Thoracic aorta (tissue), 2 donors: ENCODE measurements at places on chromosomes 16 and 17. TPM values are rescaled to one million over a fixed set of nuclear protein-coding genes. Genes with fewer than 3 reads are reported as not detected.
A peak's percentile ranks its signal among the peaks of the same experiment; 100 is the strongest.

The MMP15 gene
- 2.1 TPM for total RNA-seq

The SPN gene
- 1.1 TPM for total RNA-seq

The C16orf89 gene
- 21.4 TPM for total RNA-seq

The ALDH3A1 gene
- 21.2 TPM for total RNA-seq

The EFCAB5 gene
- not detected for total RNA-seq

DNA sequence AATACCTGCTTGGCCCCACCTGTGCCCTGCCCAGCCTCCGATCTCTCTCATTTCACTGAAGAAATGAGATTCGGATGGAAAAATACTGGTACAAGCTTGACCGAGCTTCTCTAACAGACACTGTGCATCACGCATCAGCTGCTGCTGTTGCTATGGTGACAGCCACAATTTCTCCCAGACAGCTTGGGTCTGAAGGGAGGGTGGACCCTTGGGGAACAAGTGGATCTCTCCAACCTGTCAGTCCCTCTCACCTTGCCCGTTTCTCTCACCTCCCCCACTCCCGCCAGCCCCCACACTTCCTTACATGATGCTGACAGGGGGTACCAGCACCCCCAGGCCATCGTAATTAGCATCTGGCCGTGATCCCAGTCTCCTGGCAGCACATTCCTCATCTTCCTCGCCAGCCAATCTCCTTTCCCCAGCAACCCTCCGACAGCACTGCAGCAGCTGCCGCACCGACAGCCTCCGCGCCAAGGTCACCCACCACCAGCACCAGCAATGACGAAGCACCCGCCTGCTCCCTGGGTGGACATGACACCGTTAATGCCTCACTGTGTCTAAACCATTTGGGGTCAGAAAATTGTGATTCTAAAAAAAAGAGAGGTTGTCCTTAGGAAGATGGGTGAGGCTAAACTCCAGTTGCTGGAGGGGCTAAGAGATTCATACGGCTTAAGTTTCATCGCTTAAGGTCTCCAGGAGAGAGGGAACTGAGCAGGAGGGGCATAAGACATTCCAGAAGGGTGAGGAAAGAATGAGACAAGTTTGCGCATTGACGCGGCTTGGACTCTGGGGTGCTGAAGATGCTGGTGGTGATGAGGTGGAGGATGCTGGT is 58.6 kb upstream of the TNRC6A start:
- peak; percentile 60 for DNase-seq
- H3K4me1 ChIP-seq, result peaks cover 39% of the 10 kb centered on the region
- peak overlapping the region; percentile 39 for H3K4me3 ChIP-seq
- no peaks in the 10 kb centered on the region for H3K27me3 ChIP-seq
- peak overlapping the region; percentile 92 for H3K27ac ChIP-seq

GRCh38 chr16:19884611-19885450 is at the start of gene GPRC5B:
Gene GPRC5B (minus strand): TSS chr16:19884848. CDS start chr16:19872845, 12,003 bp downstream.
- H3K27me3 ChIP-seq, result no peaks in the 10 kb centered on the region
- peak within 1 kb of the TSS; percentile 88 for H3K4me3 ChIP-seq
- no peak for DNase-seq
- no peaks in the 10 kb centered on the region for H3K36me3 ChIP-seq

DNA sequence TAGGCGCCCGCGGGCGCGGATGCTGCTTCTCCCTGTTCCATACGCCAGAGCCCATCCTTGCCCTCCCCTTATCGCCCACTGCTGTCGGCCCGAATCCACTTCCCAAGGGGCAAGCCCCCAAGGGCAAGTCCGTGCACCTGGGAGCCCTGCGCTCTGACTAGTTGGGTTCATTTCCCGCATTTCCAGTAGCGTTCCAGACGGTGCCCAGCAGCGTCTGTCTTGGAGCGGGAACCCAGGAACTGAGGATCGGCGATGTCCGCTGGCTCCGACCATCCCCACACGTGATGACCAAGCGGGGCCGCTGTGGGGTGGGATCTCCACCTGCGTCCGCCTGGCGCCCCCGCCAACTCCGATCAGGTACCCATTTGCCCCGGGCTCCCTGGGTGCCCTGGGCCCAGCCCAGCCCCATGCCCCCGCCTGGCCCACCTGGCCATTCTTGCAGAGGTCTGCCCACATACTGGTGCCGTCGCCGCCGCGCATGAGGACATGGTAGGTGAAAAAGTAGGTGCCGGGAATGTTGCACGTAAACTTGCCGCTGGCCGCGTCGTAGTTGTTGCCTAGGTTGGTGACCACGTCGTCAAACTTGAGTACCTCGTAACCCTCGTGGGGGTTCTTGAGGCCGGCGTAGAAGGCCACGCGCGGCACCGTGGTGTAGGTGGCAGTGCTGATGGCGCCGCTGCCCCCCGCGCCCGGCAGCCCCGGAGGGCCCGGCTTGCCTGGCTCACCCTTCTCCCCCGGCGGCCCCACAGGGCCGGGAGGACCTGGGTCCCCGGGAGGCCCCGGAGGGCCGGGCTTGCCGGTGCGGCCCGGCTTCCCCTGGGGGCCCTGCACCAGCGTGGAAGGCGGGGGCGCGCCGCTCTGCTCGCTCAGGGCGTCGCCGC is 837 bp downstream of the C1QL1 start:
- peak overlapping the region; percentile 52 for H3K4me3 ChIP-seq
- no peak for DNase-seq
- H3K27me3 ChIP-seq, result peaks cover 18% of the 10 kb centered on the region
- H3K4me1 ChIP-seq, result peaks cover 27% of the 10 kb centered on the region
- H3K36me3 ChIP-seq, result no peaks in the 10 kb centered on the region
- peak overlapping the region; percentile 22 for H3K27ac ChIP-seq

DNA sequence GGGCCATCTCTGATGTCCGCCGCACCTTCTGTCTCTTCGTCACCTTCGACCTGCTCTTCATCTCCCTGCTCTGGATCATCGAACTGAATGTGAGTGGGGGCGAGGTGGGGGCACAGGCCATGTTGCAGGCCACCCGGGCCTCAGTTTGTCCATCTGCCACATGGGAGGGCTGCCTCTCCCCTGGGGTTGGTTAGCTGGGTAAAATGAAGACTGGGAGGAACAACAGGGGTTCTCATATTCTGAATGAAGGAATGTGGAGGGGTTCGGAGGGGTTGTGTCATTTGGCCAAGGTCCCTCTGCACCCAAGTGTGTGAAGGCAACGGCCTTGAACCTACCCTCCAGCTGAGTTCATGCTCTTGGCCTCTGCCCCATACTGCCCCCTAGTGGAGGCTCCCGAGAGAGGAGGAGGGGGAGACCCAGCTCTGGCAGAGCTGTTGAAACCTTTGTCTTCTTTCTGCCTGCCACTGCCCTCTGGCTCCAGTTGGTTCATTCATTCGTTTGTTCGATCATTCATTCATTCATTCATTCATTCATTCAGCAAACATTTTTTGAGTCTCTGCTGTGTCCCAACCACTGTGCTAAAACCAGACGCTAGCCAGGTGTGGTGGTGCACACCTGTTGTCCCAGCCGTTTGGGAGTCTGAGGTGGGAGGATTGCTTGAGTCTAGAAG is 11.4 kb upstream of the TCAP start:
- peaks cover 4% of the 10 kb centered on the region for H3K36me3 ChIP-seq
- no peaks in the 10 kb centered on the region for H3K27me3 ChIP-seq
- H3K4me3 ChIP-seq, result no peak overlapping the region

- H3K27ac ChIP-seq, result peak overlapping the region; percentile 93
- H3K27me3 ChIP-seq, result no peaks in the 10 kb centered on the region
- peaks cover 62% of the 10 kb centered on the region for H3K4me1 ChIP-seq
- peak overlapping the region; percentile 19 for H3K4me3 ChIP-seq
Observed at GRCh38 chr17:77423589-77424451, 283.1 kb downstream of the SEC14L1 start.

- DNase-seq, result no peak
- H3K27ac ChIP-seq, result peak overlapping the region; percentile 90
- peaks cover 24% of the 10 kb centered on the region for H3K4me1 ChIP-seq
- peak overlapping the region; percentile 9 for H3K4me3 ChIP-seq
Observed at GRCh38 chr17:50219939-50220465, 18.6 kb upstream of the COL1A1 start.

DNA sequence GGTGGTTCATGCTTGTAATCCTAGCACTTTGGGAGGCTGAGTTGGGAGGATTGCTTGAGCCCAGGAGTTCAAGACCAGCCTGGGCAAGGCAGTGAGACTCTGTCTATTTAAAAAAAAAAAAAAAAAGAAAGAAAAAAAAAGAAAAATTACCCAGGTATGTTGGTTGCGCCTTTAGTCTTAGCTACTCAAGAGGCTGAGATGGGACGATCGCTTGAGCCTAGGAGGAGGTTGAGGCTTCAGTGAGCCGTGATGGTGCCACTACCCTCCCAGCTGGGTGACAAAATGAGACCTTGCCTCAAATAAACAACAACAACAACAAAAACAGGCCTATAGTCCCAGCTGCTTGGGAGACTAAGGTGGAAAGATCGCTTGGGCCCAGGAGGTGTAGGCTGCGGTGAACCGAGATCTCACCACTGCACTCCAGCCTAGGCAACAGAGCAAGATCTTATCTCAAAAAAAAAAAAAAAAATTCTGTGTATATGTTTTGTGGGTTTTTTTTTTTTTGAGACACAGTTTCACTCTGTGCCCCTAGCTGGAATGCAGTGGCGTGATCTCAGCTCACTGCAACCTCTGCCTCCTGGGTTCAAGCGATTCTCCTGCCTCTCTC is 12.5 kb upstream of the ANKRD40CL start:
- H3K4me3 ChIP-seq, result no peak overlapping the region
- no peaks in the 10 kb centered on the region for H3K4me1 ChIP-seq
- no peak overlapping the region for H3K27ac ChIP-seq
- no peaks in the 10 kb centered on the region for H3K36me3 ChIP-seq

- H3K4me3 ChIP-seq, result no peak overlapping the region
- no peak overlapping the region for H3K27ac ChIP-seq
- H3K4me1 ChIP-seq, result no peaks in the 10 kb centered on the region
- H3K36me3 ChIP-seq, result no peaks in the 10 kb centered on the region
- no peak for DNase-seq
Observed at GRCh38 chr16:13441675-13442074, 478.3 kb upstream of the ERCC4 start.

- no peaks in the 10 kb centered on the region for H3K36me3 ChIP-seq
- no peak for DNase-seq
- no peak overlapping the region for H3K27ac ChIP-seq
- no peak overlapping the region for H3K4me3 ChIP-seq
- no peaks in the 10 kb centered on the region for H3K4me1 ChIP-seq
Observed at GRCh38 chr16:28324235-28324886, 32.0 kb downstream of the SBK1 start.

- H3K4me1 ChIP-seq, result peaks cover 18% of the 10 kb centered on the region
- no peaks in the 10 kb centered on the region for H3K36me3 ChIP-seq
- H3K27ac ChIP-seq, result no peak overlapping the region
- no peak overlapping the region for H3K4me3 ChIP-seq
- DNase-seq, result no peak
Observed at GRCh38 chr16:48491517-48491916, 106.3 kb upstream of the SIAH1 start.

DNA sequence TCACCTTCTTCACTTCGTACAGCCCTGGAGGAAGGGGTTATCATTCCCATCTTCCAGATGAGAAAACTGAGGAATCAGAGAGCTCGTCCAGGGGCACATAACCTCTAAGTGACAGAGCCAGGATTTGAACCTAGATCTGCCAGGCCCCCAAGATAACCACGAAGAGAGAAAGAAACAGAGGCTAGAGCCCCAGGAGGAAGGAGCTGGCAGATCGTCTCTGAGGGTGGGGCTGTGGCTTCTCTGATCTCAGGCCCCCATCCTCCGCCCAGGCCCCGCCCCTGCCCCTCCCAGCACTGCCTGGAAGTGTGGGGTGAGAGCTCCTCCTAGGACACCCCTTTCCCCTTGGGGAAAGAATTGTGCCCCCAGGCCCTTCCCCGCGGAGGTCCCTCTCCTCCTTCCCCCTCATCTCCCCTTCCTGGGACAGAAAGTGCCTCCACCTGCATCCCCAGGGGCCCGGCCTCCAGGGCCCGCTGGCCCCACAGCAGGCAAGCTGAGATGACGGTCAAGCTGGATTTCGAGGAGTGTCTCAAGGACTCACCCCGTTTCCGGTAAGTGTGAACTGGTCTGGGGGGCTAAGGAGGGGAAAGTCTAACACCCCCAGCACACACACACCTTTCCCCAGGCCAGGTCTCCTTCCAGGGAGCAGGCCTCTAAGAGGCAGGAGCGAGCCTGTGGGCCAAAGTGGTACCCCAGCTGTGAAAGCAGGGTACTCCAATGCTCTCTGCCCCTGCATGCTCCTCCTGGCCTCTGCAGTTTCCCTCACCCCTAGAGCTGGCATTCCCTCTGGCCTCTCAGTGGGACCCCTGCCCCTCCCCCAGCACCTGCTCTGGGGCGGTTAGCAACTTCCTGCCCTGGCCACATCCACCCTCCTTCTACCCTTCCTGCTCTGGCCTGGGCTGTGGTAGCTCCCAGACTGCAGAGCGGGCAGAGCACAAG is at the start of gene ACAP1:
ACAP1 (plus strand) TSS at position 290 of the 936 bp plus-strand sequence; CDS start at position 496, 206 bp downstream.
- no peaks in the 10 kb centered on the region for H3K4me1 ChIP-seq
- no peaks in the 10 kb centered on the region for H3K36me3 ChIP-seq
- H3K4me3 ChIP-seq, result peak within 1 kb of the TSS; percentile 57
- no peak for DNase-seq
- H3K27me3 ChIP-seq, result no peaks in the 10 kb centered on the region
- no peak within 1 kb of the TSS for H3K27ac ChIP-seq

DNA sequence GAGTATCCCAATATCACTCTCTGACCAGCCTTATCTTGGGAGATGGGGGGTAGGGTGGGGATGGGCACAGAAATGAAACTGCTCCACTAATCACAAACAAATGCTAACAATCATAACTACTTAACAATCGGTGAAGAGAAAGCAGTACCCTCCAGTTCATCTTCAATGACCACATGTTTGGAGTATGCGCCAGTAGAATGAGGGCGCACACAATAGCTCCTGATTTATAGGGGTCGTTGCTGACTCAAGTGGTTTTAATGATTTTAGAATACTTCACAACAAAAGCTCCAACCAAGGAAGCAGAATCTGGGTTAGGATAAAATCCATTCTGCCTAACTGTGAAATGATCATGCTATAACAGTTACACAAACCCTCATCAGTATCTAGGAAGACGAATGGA is 184.4 kb downstream of the AATF start:
- H3K27me3 ChIP-seq, result no peaks in the 10 kb centered on the region
- DNase-seq, result no peak
- no peaks in the 10 kb centered on the region for H3K36me3 ChIP-seq
- no peak overlapping the region for H3K27ac ChIP-seq

- H3K4me1 ChIP-seq, result no peaks in the 10 kb centered on the region
- H3K4me3 ChIP-seq, result no peak overlapping the region
- no peaks in the 10 kb centered on the region for H3K27me3 ChIP-seq
- DNase-seq, result no peak
Observed at GRCh38 chr17:32602396-32602795, 115.6 kb downstream of the CDK5R1 start.

GRCh38 chr17:69762359-69762758 is 312.7 kb upstream of the KCNJ16 start:
- no peak overlapping the region for H3K4me3 ChIP-seq
- H3K4me1 ChIP-seq, result peaks cover 7% of the 10 kb centered on the region
- peak overlapping the region; percentile 19 for H3K27ac ChIP-seq
